ENCODE measurements at places on chromosomes 7 and 10.

DNA sequence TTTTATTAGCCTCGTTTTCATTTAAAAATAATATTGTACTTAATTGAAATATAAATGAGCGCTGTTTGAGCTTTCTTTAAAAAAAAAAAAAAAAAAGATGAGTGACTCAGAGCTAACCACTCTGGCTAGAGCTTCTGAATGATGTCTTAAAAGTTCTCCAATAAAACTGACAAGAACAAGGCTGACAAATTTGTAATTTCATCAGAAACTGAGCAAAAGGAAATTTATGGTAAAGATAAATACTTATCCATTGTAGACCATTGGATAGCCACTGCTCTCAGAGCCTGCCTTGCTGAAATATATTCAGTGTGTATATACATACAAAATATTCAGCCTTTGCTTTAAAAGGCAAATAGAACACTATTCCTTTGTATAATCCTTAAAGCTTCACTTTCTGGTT is 91.2 kb upstream of the OIT3 start:
- no peak for DNase-seq

GRCh38 chr10:110414548-110415309 is 83.0 kb upstream of the DUSP5 start:
- peak; percentile 96 for DNase-seq

- no peak for DNase-seq
Observed at GRCh38 chr7:2124604-2125345, 108.0 kb downstream of the MAD1L1 start.

DNA sequence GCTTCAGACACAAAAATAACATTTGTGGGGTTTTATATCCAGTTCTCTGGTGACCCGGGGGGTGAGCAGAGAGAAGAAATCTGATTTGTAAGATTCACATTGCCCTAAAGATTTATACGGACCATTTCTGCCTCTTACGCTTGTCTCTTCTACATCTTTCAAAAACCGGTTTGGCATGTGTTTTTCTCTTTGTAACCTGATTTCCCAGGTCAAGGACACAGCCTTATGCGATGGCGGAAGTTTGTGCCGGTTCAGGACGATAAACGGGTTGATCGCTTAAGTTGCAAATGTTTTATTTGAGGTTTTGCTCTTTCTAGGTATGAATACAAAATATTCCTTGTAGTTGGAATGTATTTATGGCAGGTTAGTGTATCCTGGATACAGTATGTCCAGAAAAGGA is 61.6 kb upstream of the SH2B2 start:
- DNase-seq, result no peak

DNA sequence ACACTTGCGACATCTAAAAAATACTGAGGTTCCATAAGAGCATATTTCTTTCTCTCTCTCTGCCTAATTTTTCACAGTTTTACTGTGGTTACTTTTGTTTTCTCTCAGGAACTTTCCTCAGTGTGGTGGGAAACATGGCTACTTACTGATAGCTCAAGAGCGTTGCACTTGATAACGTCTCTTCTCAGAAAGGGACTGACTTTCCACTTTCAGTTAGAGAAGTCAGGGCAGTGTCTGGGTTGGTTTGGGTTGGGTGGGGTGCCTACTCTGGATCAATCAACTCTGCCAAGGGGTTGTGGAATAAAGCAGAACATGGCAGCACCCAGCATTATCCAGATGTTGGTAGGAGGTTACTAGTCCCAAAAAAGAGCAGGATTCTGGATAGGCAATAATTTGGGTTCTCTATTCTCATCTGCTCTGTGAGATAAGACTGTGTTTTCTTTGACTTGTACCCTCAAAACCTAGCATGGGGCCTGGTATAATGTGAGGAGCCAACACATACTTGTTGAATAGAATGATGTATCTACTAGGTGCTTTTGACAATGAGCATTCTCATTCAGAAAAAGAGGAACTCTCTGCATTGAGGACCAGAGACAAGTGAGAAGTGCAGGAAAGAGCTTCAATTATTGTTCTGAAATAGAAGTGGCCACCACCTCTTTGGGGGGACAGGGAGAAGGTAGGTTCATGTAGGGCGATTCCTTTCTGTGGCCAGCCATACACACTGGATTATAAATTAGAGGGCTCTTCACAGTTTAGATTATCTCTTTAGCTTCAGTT is 315.7 kb downstream of the REEP3 start:
- DNase-seq, result no peak

- no peak for DNase-seq
Observed at GRCh38 chr10:58512491-58513187, at the start of gene BICC1. Gene BICC1, plus strand, starts transcription at chr10:58512872. Its CDS starts 272 bp downstream, at chr10:58513144.

DNA sequence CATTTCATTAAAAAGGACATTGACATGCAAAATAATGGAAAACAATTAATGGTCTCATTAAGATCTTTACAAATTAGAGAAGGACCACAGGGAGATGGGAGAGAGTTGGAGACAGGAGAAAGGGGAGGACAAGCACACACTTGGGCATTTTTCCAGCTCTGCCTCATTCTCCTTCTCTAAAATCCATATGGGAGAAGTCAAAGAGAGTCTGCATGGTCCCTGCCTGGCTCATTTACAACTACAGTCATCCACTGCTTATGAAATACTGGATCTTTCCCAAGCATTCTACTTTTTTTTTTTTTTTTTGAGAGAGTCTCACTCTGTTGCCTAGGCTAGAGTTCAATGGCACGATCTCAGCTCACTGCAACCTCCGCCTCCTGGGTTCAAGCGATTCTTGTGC is 518.9 kb upstream of the CELF2 start:
- no peak for DNase-seq

DNA sequence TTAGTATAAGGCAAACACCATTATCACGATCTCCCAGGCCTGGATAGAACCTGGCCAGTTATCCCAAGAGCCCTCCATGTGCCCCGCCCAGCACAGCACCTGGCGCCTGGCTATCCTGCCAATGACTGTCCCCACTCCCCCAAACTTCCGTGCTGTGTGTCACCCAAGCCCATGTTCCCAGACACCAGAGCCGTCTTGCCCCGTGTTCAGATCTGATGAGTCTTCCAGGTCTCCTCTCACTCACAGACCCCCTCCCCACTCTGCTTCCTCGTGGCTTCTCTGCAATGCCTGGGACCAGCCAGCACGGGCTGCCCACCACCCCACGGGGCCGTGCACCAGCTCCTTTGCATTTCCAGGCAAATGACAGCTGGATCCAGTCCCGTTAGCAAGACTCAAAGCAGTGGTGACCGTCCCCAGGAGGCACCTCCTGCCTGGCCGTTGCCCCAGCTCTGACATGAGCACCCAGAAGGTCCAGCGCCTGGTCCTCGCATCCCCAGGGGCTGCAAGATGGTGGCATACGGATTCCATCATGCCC is 43.8 kb upstream of the INPP5A start:
- no peak for DNase-seq

GRCh38 chr7:35508623-35509400 is 186.1 kb downstream of the HERPUD2 start:
- DNase-seq, result peak; percentile 15

DNA sequence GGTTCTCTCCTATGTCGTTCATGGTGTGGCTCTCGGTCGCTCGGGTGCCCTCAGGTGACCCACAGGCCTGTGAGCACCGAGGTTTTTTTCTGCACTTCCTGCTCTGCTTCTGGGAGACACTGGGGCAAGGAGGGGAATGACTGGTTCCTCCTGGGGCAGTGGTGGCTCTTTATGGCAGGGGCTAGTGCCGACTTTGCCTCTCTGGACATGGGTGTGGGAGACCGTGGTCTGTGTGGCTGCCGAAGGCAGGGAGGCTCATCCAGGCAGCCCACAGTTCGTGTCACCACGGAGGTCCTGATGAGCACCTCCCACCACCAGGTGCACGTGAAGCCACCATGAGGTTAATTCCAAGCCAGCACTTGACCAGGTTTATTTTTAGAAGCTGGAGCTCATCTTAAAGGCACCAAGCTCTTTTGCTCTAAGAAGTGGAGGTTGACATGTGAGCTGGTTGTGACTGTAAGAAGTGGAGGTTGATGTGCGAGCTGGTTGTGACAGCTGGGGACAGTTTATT is 24.7 kb upstream of the DPYSL4 start:
- peak; percentile 44 for DNase-seq

GRCh38 chr7:92874567-92874966 is 38.2 kb upstream of the CDK6 start:
- no peak for DNase-seq

GRCh38 chr7:157268540-157268939 is 68.3 kb upstream of the DNAJB6 start:
- DNase-seq, result no peak

DNA sequence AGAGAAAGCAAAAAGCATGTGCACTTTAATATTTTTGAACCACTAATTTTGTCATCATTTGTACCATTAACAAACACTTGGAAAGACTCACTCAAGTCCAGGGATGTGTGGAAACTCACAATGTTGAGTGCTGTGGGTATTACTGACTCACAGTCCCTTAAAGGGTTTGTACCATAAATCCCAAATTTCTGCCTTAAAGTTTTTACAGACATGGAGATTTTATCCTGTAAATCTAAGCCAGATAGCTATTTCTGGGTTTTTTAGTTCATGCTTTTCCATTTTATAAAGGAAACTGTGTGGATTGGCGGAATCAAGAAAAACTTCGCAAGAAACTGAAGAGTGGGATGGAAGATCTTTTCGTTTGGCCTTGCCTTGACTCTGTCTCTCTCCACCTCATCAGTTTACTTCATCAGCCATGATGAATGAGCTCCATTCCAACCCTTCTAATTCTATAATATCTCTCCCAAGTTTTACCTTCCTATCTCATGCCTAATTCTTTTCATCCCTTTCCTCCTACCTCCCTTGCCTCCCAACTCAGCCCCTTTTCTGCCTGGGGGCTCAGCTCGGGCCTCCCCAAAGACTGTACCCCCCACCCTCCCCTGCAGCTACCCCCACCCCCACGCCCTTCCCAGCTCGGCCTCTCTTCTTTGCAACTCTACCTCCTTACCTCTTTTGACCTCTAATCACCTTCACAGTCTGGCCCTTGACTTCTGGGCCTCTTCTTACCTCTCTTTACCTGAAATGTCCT is 218.5 kb upstream of the MKLN1 start:
- DNase-seq, result no peak

Data from Jurkat, Clone E6-1 (cell line).